ENCODE measurements at places on chromosomes 13 and 19.
A peak's percentile ranks its signal among the peaks of the same experiment; 100 is the strongest.

- no peaks in the 10 kb centered on the region for H3K36me3 ChIP-seq
- H3K27ac ChIP-seq = peak overlapping the region; percentile 46
- H3K27me3 ChIP-seq = no peaks in the 10 kb centered on the region
- H3K4me1 ChIP-seq = no peaks in the 10 kb centered on the region
- DNase-seq = peak; percentile 53
Measured at GRCh38 chr19:14333101-14333871, 48.0 kb upstream of the ADGRE5 start.

- no peaks in the 10 kb centered on the region for H3K27me3 ChIP-seq
- H3K36me3 ChIP-seq = no peaks in the 10 kb centered on the region
- H3K27ac ChIP-seq = no peak overlapping the region
- no peak overlapping the region for H3K4me3 ChIP-seq
- DNase-seq = no peak
Measured at GRCh38 chr13:94444826-94445225, 34.7 kb downstream of the DCT start.

DNA sequence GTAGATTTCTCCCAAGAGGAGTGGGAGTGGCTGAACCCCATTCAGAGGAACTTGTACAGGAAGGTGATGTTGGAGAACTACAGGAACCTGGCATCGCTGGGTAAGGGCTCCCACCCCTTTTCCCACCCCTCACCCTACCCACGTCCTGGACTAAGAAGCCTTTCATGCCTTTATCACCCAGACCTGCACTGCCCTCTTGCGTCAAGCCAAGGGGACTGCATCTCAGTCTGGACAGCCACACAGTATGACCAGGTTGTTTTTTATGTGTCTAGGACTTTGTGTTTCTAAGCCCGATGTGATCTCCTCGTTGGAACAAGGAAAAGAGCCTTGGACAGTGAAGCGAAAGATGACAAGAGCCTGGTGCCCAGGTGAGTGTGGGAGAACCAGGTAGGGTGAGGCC, 8.8 kb downstream of the ZFP28 start:
- no peaks in the 10 kb centered on the region for H3K4me1 ChIP-seq
- no peaks in the 10 kb centered on the region for H3K36me3 ChIP-seq

- no peak overlapping the region for H3K4me3 ChIP-seq
- no peak for DNase-seq
- H3K4me1 ChIP-seq = no peaks in the 10 kb centered on the region
- H3K27me3 ChIP-seq = no peaks in the 10 kb centered on the region
- no peak overlapping the region for H3K27ac ChIP-seq
- no peaks in the 10 kb centered on the region for H3K36me3 ChIP-seq
Measured at GRCh38 chr13:58343076-58343475, 711.5 kb downstream of the PCDH17 start.

- H3K4me3 ChIP-seq = peak overlapping the region; percentile 76
- DNase-seq = no peak
- no peaks in the 10 kb centered on the region for H3K4me1 ChIP-seq
- H3K27me3 ChIP-seq = no peaks in the 10 kb centered on the region
Measured at GRCh38 chr19:51108805-51109146, 567 bp upstream of the CTU1 start.

DNA sequence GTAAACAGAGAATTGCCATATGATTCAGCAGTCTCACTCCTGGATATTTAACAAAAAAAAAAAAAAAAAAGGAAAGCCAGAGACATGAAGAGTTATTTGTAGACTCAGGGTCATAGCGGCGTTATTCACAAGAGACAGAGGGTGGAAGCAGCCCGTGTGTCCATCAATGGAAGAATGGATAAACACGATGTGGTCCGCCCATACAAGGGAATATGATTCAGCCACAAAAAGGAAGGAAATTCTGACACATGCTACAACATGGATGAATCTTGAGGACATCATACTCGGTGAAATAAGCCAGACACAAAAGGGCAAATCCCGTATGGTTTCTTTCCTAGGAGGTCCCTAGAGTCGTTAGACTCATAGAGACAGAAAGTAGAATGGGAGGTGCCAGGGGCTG, 14.8 kb downstream of the ACSBG2 start:
- H3K36me3 ChIP-seq = no peaks in the 10 kb centered on the region
- H3K27me3 ChIP-seq = no peaks in the 10 kb centered on the region
- DNase-seq = no peak
- no peaks in the 10 kb centered on the region for H3K4me1 ChIP-seq
